ENCODE measurements at places on chromosomes 7 and 10.

DNA sequence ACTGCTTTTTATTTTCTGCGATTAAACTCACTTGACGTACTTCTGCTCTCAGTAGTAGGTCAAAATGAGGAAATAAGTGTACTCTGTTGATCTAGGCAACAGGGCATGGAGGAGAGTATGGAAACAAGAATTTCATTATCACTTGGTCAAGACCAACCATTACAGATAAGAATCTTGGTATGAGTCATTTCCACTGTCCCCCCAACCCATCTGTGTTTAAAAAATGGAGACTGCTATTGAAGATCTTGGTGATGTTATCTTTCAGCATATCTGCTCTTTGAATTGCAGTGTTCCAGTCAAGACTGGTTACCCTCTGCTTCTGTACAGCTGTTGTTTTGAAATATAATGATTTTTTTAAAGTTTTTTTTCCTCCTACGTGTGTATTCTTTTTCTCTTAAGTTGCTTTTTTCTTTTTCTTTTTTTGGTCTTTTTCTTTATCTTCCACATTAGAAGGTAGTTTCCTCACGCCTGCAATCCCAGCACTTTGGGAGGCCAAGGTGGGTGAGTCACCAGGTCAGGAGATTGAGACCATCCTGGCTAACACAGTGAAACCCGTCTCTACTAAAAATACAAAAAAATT lies 11.7 kb downstream of the STAM start:
- DNase-seq, result no peak

GRCh38 chr10:33164060-33164709 lies 170.3 kb downstream of the NRP1 start:
- DNase-seq, result no peak

GRCh38 chr10:4057021-4057420 lies 272.0 kb upstream of the KLF6 start:
- DNase-seq, result no peak

GRCh38 chr7:76318488-76319353 lies 16.2 kb downstream of the HSPB1 start:
- peak; percentile 84 for DNase-seq

DNA sequence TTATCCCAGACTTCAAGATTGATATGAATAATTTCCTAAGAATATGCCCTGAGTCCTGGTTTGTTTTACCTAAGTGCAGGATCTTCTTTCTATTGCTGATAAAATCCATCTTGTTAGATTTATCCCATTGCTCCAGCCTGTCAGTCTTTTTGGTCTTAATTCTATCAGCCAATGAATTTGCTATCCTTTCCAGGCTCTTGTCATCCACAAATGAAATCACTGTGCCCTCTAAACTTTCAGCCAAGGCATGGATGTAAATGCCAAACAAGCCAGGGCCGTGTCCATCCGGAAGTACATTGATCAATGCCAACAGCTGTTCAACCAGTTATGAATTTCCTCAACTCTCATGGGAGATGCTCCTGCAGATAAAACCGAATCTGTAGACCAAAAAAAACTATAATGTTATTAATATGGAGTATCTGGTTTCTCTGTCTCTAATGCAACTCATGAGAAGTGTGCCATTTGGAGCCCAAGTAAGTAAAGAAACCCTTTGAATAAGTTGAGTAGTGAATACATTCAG lies 40.0 kb downstream of the NPY start:
- no peak for DNase-seq

DNA sequence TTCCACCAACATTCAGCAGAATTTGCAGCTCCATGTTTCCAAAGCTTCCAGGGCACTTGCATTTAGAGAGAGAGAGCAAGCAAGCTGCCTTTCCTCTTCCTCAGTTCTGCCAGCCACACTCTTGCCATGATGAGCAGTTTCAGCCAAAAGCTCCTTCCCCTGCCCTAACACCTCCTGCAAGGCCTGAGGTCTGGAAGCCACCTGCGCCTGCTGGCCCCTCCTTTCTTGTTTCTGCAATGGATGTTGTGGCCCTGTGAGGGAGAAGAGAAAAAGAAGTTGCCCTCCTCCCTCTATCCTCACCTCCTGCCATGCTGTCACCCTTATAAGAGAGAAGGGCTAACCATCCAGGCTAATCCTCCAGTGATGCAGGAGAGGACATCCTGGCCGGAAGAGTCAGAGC lies 48.7 kb downstream of the IKZF1 start:
- DNase-seq, result no peak
